NCI-H526 treated with DMSO at 0.1 percent for 48 hours (cell line): ENCODE measurements at places on chromosomes 6 and 20.
A peak's percentile ranks its signal among the peaks of the same experiment; 100 is the strongest.

DNA sequence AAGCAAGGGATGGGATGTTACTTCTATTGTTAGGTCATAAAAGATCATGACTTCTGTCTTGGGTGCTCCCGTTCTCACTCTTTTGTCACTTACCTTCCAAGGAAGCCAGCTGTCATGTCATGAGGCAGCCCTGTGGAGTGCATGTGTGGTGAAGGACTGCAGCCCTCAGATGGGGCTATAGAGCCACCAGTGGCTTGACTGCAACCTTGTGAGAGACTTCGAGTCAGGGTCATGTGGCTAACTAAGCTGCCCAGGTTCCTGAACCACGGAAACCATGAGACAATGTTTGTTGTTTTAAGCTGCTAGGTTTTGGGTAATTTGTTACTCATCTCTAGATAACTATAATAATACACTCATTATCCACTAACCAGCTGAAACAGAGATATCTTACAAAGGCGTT lies 477.1 kb downstream of the BTBD3 start:
- no peak for DNase-seq

- DNase-seq, result no peak
Measured at GRCh38 chr6:102895683-102896082, 1502.2 kb downstream of the GRIK2 start.

DNA sequence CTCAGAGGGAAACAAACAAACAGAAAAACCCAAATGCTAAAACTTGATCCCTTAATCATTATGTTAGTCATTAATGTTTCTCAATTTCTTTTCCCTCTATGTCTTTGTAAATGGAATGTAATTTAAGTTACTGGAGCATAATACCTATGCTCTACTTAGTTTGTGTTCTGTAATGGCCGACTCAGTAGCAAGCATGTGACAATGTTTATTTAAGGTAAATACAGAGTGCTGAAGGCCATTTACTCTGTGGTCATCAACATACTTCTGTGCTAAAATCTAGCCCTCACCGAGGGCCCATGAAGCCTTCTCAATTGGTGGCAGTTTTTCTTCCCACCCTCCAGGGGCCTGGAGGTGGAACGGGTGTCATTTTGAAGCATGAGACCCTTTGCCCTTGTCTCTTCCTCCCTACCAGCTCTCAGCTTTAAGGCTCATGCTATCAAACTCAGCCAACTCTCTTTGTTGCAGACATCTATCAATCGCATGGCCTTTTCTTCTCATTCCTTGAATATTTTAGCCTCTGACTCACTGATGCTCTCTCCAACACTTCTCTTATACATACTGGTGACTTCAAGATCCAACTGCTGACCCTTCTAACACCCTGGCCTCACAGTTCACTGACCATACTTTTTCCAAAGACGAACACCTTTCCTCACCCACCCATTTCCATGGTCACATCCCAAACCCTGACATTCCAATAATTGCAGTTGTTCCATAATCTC lies 48.2 kb downstream of the STX7 start:
- no peak for DNase-seq

DNA sequence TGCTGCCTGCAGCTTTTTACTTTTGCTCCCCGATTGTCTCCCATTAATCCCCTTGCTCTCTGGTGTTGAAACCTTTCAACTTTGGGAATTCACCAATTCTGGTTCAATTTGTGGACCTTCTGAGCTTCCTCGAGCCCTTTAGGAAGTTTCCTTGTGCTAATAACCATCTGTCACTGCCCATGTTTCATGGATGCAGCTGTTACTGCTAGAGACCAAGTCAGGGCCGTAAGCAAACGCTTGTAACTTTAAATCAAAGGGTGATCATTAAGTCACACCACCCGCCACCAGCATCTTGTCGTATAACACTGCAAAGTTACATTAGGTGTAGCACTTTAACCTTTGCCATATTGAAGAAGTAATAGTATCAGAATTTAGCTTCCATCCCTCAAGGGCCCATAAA lies 268.3 kb upstream of the SASH1 start:
- DNase-seq, result no peak

DNA sequence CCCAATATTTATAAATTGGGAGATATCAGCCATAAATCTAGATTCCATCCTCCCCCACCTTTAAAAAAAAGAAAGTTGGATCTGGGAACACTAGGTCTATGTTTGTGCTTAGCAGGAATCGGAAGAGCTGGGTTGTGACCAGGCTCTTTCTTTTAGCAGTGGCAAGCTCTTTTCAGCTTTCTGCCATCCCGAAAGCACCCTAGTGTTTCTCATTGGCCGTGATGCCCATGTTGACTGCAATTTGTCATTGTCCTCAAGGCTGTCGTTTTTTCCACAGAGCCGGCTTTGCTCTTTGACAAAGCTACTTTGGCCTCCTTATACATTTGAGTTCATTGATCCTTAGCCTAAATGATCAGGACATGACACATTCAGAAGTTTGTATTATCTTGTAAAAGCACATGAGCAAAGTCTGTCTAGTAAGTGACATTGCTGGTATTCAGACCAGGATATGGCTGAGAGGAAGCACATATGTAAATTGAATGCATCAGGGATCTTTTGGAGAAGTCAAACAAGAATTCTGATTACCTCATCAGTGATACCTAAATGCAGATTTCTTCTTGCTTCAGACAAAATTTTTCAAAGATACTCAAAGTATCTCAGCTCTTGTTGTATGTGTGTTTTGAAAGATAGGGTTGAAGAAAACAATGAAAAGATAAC lies 50.1 kb downstream of the CARMIL1 start:
- DNase-seq, result no peak

- DNase-seq, result peak; percentile 10
Measured at GRCh38 chr6:3348821-3349220, 90.1 kb downstream of the PSMG4 start.

DNA sequence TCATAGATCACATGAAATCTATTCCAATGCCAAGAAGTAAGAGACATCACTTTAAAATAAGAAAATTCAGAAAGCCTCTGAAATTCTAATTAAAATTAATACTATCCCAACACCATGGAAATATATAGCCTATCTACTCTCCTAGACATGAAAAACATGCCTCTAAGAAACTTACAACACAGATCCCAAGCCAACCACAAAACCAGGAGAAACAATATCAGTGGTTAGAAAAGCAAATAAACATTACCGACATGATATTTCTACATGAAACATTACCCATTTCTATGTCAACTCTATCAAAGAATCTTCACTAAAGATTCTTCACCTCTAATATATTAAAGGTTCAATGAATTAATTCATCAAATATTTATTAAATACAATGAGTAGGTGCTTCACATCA lies 4.8 kb downstream of the EPB41L2 start:
- DNase-seq, result no peak

DNA sequence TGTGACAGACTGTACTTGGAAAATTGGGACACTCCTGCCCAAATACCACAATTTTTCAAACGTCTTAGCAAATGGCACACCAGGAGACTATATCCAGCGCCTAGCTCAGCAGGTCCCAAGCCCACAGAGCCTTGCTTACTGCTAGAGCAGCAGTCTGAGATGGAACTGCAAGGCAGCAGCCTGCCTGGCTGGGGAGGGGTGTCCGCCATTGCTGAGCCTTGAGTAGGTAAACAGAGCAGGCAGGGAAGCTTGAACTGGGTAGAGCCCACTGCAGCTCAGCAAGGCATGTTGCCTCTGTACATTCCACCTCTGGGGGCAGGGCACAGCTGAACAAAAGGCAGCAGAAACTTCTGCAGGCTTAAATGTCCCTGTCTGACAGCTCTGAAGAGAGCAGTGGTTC lies 1003.3 kb upstream of the MAP3K7 start:
- no peak for DNase-seq

DNA sequence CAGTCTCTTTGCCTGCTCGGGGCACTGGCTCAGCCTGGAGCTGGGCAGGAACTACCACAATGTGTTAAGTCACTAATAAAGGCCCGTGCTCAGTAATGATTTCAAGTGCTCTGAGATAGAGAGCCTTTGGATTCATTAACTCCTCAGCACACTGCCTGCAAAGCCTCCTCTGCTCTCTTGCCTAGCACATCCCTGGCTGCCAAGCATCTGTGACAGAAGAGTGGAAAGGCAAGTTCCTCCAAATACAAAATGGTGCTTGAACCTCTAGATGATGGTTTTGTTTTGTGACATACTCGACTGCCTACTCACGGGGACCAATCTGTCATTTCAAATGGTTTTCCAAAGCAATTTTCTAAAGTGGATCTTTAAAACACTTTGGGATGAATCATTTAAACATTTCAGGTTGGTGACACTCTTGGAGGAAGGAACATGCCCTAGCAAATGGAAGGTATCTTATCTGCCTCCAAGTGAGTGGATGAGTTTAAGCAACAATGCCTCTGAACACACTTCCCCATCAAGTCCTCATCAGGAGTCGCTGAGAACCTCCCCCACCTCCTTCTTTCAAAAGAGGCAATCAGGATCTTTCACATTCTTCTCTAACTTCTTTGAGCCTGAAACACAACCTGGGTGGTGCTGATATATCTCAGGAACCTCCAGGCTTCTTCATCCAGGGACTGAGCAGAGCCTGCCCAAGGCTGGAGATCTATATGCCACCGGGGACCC lies 35.8 kb downstream of the METTL24 start:
- DNase-seq, result no peak

GRCh38 chr20:48722737-48723191 lies 105.0 kb downstream of the PREX1 start:
- peak; percentile 82 for DNase-seq

DNA sequence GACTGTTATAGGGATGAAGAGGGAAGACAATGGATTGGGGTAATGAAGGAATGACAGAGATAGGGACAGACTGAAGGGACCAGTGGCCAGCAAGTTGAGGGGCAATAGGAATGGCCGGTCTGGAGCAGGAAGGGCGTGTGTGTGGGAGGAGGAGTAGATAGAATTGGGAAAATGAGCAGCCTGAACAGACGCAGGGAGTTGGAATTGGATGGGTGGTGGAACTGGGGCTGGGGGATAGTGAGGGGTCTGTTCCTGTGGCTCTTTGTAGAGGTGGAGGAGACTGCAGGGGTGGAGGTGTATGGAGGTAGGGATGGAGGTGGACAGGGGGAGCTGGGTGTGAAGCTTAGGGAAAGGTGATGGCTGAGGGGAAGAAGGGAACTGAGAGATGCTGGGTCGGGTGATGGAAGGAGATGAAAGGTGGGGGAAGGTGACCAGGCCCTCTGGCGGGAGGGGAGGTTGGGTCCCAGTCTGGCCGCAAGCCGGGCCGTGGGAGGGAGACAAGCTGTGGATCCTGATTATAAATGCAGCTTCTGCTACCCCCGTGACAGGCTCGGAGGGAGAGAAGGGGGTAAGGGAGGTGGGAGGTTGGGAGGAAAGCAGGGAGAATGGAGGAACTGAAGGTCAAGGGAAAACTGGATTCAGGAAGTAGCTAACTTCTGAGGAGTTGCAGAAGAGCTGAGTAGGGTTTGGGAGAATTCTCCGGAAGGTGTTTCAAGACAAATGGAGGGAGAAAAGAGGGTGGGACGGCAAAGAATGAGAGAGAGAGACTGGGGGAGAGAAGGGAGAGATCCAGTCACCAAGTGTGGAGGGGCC lies 5.2 kb downstream of the SYNGAP1 start:
- no peak for DNase-seq

GRCh38 chr6:112906726-112907125 lies 559.6 kb downstream of the RFPL4B start:
- no peak for DNase-seq

- DNase-seq, result no peak
Measured at GRCh38 chr6:128500749-128501600, 19.4 kb downstream of the PTPRK start.

GRCh38 chr6:52577022-52577777 lies at the start of gene TRAM2:
TRAM2 (minus strand) TSS chr6:52577060; CDS start chr6:52576915, 145 bp downstream.
- peak; percentile 54 for DNase-seq
